ENCODE measurements at places on chromosomes 3 and 15.

GRCh38 chr3:193796089-193796488 lies 203.1 kb downstream of the OPA1 start:
- no peak for DNase-seq

DNA sequence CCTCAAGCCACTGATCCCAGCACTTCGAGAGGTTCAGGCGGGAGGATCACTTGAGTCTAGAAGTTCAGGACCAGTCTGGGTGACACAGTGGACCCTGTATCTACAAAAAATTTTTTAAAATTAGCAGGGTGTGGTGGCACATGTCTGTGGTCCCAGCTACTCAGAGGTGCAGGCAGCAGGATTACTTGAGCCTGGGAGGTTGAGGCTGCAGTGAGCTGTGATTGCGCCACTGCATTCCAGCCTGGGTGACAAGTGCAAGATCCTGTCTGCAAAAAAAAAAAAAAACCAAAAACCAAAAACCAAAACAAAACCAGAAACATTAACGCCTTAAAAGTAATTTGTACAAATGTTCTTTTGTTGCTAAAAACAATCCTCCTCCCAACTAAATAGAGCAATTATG lies 27.9 kb upstream of the SLC12A8 start:
- no peak for DNase-seq

DNA sequence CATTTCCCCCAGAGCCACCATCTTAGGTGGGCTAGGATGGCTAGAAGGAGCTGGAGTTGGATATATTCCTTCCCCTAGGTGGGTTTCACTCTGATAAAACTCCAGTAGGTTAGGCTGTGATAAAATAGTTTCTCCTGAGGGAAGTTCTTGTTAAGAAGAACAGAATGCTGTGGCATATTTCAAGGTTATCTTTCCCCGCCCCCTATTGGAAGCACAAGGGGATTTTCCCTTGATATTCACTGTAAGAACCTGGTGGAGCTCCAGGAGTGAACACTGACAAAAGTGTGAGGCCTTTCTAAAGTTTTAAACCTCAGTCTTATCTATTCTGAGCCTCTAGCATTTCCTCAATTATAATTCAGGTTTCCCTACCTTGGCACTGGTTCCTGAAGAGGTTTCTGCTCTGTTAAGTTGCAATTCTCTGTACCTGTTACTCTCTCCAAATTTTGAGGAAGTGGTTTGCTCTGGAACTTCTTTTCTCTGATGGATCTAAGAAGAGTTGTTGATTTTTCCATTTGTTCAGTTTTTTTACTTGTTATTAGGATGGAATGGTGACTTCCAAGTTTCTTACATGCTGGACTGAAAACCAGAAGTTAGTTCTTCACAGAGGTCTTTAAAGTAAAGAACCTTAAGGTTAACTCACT lies 113.5 kb downstream of the GMPS start:
- no peak for DNase-seq

DNA sequence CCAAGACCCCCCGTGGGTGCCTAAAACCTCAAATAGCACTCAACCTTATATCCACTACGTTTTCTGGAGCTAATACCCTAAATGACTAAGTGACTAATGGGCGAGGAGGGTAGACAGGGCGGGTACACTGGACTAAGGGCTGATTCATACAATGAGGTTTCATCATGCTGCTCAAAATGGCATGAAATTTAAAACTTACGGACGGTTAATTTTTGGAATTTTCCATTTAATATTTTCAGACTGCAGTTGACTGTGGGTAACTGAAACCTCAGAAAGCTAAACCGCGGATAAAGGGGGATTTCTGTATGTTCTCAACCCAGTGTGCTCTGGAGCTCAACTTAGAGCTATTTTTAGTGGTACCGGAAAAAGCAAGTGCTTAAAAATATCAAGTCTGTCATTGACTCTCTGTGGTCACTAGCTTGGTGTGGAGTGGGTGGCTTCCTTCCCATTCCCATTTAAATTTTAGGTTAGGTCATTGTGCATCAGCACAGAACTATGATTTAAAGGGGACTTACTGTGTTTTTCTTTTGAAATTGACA lies 72.9 kb downstream of the LRRC28 start:
- no peak for DNase-seq

- peak; percentile 35 for DNase-seq
These were observed 37.2 kb downstream of the SSUH2 start for GRCh38 chr3:8607234-8608040.

- no peak for DNase-seq
These were observed 41.6 kb downstream of the PARP15 start for GRCh38 chr3:122619040-122619439.

DNA sequence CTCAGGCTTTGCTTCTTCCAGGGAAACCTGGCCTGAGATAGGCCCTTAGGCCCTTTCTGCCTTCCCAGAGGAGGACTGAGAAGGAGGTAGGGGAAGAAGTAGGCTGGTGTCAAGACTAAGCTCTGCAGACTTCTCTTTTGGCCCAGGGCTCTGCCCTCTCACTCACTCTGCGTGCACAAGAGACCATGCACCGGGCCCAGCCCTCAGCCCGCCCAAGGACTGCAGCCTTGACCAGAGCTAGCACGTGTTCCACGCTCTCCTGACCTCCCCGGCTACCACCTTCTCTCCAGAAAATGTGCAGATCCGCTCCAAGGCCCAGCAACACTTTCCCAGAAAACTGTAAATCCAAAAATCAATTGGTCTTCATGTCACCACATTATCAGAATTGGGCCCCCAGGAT lies 59.8 kb downstream of the SEMA5B start:
- DNase-seq = no peak

DNA sequence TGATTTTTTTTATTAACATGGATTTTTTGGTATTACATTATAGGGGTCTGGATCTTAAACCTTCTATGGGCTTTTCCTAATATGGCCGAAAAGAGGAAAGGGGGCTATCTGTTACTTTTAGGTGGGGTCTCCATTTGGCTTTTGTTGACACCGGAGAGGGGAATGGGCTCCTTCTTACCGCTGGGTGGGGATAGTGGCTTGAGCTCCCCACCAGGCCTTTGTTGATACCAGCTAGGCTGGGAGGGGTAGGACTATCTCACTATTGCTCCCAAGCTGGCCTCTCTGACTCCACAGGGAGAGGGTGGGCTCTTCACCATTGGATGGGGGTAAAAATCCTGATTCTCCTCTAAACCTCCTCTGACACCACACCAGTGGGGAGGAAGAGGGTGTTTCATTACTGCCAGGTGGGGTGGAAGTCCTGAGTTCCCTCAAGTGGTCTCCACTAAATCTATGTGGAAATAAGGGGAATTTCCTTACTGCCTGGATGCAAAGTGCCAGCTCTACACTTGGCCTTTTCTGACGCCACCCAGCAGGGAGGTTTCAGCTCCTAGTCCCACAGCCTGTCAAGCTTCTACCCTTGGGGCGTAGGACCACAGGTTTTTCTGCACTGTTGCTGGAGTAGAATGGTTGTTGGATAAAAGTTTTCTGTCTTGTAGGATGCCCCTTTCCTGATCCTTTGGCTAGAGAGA lies 572.3 kb downstream of the MAGI1 start:
- no peak for DNase-seq

- no peak for DNase-seq
These were observed 166.2 kb upstream of the VEPH1 start for GRCh38 chr3:157669416-157669815.

GRCh38 chr3:174547801-174548435 lies 311.2 kb upstream of the NAALADL2 start:
- DNase-seq = no peak

- no peak for DNase-seq
These were observed 81.6 kb upstream of the HERC1 start for GRCh38 chr15:63915209-63915872.

GRCh38 chr3:40847551-40847992 lies 322.8 kb downstream of the ZNF621 start:
- no peak for DNase-seq

GRCh38 chr15:81303244-81304225 lies 20.4 kb downstream of the STARD5 start:
- no peak for DNase-seq

DNA sequence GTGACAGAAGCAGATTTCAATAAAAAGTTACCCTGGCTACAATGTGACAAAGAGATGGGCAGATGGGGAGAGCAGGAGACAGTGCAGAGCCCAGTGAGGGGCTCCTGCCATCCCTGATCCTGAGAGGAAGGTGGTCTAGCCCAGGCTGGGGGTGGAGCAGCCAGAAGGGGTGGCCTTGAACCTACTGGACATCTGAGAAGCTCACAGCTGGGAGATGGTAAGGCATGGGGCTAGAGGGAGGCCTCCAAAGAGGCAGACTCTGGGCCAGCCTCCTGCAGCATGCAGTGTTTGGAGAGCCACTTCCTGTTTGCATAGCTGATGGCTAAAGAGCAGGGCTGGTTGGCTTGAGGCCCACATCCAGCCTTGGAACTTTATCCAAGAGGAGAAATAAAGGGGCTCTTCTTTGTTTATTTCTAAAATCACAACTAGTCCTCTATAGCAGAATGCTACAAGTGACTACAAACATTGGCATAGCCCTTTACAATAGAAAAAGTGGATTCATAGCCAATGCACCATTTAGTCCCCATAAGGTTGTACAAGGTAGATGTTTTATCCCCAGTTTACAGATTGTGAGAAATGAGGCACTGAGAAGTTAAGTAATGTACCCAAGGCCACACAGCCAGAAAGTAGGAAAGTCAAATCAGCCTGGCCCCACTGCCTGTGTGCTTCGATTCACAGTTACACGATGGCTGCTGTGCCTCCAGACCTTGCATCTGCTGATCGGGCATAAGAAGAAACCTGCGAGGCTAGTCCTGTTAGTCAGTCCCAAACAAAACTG lies 4.6 kb downstream of the EFCC1 start:
- DNase-seq = no peak

DNA sequence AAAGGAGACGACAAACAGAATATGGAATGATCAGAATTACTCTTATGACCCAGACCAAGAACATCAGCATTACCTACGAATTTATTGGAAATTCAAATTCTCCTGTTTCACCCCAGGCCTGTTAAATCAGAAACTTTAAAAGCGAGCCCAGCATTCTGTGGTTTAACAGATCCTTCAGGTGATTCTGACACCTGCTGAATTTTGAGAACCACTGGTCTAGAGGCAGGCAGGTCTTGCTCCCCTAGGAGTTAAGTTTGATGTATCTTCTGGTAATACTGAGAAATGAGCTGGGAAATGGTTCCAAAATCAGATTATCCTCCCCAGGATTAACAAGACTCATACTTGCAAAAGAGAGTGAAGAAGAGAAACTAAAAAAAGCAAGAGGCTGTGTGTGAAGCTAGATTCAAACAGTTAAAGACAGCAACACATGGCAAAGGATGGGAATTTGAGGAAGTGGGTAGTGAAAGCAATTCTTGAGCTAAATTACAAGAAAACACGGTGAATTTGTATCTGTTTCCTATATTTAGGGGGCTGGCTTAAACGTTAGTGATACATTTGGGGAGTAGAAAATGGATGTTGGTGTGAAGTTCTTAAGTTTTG lies 66.0 kb downstream of the FLNB start:
- DNase-seq = no peak

DNA sequence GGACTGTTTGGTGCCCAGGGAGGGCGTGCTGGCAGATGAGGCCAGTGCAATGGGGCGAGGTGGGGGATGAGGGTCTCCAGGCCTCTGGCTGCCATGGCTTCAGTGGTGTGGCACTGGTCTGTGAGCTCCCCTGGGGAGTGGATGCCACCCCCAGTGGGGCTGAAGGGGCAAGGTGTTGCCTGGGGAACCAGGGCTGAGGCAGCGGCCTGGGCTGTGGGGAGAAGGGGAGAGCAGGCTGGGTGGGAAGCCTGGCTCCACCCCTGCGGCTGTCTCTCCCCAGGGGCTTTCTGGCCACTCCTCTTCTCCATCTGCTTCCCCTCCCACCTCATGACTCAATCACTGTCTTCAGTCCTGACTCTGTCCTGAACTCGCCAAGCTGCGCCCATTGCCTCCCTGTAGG lies 88.4 kb upstream of the TLE3 start:
- DNase-seq = no peak

DNA sequence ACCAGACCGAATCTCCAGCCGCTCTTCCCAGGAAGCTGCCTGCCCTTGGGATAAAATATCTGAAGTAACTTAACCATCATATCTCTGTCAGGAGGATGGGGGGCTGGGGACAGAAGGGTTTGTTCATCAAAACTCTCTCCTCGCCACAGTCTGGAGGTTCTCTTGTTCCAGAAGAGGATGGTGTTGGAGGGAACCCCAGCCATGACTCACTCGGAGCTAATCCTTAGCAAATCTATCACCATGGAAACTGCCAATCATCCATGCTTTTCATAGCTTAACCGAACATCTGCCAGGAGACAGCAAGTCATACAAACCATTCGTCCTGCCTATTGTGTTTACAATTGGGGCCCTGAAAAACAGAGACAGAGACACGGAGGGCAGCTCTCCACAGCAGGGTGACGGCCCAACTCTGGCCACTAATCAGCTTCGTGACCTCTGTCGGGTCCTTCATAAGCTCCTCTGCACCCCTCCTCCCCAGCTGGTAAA lies 73.8 kb upstream of the HEG1 start:
- DNase-seq = no peak

- DNase-seq = no peak
These were observed 91.1 kb upstream of the RGMA start for GRCh38 chr15:93180128-93180527.

- no peak for DNase-seq
These were observed 72.1 kb downstream of the IL1RAP start for GRCh38 chr3:190585805-190586630.

- no peak for DNase-seq
These were observed 43.2 kb upstream of the INSYN1 start for GRCh38 chr15:73796331-73796831.

DNA sequence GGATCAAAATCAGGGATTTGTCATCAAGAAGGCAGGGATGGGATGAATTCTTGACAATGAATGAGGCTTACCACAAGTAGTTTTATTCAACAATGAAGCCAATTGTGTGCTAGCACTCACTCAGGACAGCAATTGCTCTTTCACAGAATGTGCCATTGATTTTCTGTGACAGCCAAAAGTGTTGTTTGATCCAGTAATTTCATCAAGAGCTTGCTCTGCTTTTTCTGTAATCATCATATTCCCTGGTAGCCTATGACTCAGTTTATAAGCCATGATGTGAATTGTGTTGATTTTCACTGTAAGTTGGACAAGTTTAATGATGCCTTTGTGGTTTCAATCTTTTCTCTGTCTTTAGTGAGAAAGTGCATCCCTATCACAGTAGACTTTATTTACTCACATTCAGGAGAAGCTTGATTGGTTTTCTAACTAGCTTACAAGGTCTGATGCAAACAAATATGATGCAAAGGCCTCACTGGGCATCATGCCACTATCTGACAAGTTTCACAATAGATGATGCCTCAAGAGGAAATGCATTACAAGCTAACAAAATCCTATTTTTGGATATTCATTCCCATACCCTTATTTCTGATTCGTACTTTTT lies 13.6 kb upstream of the CSRNP1 start:
- DNase-seq = no peak

- no peak for DNase-seq
These were observed 12.7 kb downstream of the ATP10A start for GRCh38 chr15:25850154-25851111.

- no peak for DNase-seq
These were observed 6.4 kb upstream of the SH2D7 start for GRCh38 chr15:78085928-78086327.

- no peak for DNase-seq
These were observed 23.5 kb downstream of the ANP32A start for GRCh38 chr15:68797191-68797590.

GRCh38 chr15:70066447-70066846 lies 31.3 kb downstream of the TLE3 start:
- DNase-seq = no peak

Measured in neural crest cell (in vitro differentiated cells).